ENCODE measurements at places on chromosomes 6 and 20. TPM values are rescaled to one million over a fixed set of nuclear protein-coding genes. Genes with fewer than 3 reads are reported as not detected.

Gene KCNG1
- polyA plus RNA-seq: 20.3 TPM

GRCh38 chr6:111788379-111789276 is 84.6 kb downstream of the FYN start:
- no peak for DNase-seq

- no peak for DNase-seq
Observed at GRCh38 chr6:149225370-149225769, 92.1 kb upstream of the TAB2 start.

Gene COX7A2
- polyA plus RNA-seq: 263 TPM

GRCh38 chr6:70547313-70547712 is 19.4 kb upstream of the SDHAF4 start:
- no peak for DNase-seq

- DNase-seq: no peak
Observed at GRCh38 chr6:128710315-128710714, 172.6 kb upstream of the LAMA2 start.

Gene POPDC3
- polyA plus RNA-seq: 29.1 TPM

Gene PLN
- 0.14 TPM for polyA plus RNA-seq

DNA sequence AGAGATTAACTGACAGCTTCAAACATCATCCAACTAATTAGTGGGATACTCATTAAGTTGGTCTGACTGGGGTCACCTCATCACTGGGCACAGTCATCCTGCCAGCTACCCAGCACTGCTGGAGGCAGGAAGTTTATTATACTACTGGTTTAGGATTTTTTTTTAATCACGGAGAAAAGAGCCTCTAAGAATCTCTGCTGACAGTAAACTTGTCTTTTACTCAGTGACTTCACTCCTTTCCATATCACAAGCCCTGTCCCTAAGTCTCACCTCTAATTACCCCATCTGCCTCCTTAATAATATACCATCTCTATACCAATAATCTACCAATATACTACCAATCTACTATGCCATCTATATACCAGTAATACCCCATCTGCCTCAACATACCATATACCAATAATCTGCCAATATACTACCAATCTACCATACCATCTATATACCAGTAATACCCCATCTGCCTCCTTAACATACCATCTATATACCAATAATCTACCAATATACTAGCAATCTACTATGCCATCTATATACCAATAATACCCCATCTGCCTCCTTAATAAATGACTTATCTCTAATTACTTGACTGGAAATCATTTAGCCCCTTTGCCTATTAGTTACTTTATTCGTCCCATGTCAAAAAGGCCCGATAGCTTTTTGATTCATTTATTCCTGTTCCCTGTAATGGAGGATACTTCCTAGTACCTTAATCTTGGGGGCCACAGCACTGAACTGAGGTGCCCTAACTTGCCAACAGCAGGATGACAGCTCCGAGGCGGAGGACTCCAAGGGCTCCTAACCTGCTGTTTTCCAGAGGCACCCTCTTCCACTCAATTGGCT is 5.0 kb downstream of the ATP5F1E start:
- DNase-seq: no peak

- DNase-seq: no peak
Observed at GRCh38 chr6:40882323-40882997, 156.6 kb downstream of the UNC5CL start.

DNA sequence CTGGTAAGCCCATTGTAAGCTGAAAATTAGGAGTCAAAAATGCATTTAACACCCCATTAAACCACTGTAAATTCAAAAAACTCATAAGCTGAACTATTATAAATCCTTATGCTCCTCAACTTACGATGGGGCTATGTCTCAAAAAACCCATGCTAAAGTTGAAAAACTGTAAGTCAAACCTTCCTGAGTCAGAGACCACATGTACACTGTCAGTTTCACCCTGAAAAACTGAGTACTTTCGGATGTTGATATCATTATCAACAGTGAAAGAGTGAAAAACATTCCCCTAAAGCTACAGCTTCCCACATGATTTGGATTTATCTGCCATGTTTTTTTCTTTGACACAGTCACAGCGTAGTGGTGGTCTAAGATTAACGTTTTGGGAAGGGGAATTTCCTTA is 14.2 kb downstream of the RAB23 start:
- no peak for DNase-seq

DNA sequence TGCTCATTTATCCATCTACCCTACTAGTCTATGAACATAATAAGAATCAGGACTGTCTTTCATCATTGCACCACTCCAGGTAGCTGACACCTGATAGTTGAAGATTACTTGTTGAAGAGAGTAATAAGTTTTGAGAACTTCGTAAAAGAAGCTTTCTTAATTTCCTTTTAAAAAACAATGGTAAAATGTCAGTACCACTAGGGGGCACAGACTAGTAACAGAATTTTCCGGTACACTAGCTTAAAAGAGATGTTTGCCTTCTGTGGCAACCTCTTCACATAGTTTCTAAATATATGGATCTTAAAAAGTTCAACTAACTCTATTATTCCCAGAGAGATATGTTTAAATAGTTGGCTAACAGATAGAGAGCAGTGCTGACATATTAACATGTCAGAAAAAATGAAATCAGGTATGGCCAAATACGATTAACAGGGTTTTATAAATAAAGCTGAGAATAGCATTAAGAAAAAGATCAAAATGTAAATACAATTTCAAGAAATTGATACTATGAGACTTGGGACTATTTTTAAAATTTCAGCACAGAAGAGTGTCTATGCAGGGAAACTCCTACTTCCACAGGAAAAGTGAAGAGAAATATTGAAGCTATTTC is 5.4 kb upstream of the KCNQ5 start:
- DNase-seq: no peak

GRCh38 chr6:90918361-90918760 is 331.5 kb upstream of the MAP3K7 start:
- DNase-seq: no peak

Gene MUC21
- not detected for polyA plus RNA-seq

DNA sequence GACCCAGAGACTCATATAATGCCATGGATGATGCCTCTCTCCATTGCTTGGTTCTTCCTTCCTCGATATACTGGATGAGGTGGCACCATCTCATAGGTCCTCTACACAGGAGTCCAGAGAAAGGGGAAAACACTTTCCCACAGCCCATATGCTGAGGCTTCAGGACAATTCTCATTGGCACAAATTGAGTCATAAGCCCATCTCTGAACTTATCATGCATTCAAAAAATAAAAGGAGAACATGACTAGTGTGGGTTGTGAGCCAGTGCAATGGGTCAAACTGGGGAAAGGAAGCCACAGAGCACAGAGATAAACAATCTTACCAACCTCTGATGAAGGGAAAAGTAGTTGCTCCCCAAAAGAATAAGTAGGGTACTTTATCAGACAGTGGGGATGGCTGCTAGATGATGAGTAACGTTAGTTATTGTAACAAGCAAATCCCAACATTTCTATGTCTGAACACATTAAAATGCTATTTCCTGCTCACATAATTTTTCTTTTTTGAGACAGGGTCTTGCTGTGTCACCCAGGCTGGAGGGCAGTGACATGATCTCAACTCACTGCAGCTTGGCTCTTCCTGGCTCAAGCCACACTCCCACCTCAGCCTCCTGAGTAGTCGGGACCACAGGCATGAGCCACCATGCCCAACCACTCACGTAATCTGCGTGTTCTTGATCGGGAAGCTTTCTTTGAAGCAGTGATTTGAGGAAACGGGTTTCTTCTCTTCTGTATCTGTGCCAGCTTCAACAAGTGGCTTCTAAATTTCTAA is 27.0 kb downstream of the SOD2 start:
- no peak for DNase-seq

DNA sequence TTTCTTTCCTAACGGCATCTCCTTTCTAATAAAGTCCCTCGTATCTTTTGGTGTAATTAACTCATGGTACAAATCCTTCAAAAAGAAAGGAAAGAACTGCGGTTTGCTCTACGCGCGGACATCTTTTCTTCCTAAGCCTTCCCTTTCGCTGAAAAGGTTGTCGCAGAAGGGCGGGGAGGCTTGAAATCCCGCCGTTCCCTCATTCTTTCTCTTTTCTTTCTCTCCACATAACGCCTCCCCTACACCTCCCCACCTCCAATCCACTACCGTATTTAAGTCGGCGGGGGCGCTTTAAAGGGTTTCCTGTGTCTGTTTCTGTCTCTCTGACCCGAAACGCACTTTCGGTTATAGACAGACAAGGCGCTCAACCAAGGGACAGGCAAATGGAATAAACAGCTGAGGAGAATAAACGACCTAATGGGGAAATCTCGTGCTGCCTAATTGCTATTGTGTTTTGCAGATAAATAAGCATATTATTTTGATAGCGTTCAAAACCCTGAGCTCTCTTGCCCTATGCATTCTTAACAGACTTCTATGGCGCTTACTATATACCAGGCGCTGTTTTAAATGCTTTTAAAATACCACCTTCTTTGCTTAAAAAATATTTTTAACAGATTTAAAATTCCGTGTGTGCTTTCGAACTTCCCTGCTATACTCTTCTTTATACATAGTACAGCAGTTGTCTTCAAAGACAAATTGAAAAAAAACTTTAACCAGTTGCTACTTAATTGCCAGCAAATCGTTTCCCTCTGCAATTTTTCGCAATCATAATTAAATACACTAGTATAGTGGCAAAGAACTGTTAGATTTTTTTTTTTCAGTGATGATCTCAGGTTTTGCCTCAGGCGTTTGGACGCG is 2.5 kb upstream of the HEY2 start:
- no peak for DNase-seq

Data from AG04450 (cell line).